ENCODE measurements at places on chromosomes 1 and 21. TPM values are rescaled to one million over a fixed set of nuclear protein-coding genes. Genes with fewer than 3 reads are reported as not detected.

The KIF17 gene
- total RNA-seq = 2.5 TPM

The BCAN gene
- not detected for total RNA-seq

- no peak overlapping the region for H3K4me3 ChIP-seq
- H3K27ac ChIP-seq = no peak overlapping the region
- H3K4me1 ChIP-seq = no peaks in the 10 kb centered on the region
These were observed 8.9 kb upstream of the KCNJ15 start for GRCh38 chr21:38247738-38248510.

- H3K4me1 ChIP-seq = no peaks in the 10 kb centered on the region
- no peak overlapping the region for H3K27ac ChIP-seq
- no peaks in the 10 kb centered on the region for H3K27me3 ChIP-seq
- H3K36me3 ChIP-seq = no peaks in the 10 kb centered on the region
These were observed 9.5 kb downstream of the COL16A1 start for GRCh38 chr1:31694069-31694963.

DNA sequence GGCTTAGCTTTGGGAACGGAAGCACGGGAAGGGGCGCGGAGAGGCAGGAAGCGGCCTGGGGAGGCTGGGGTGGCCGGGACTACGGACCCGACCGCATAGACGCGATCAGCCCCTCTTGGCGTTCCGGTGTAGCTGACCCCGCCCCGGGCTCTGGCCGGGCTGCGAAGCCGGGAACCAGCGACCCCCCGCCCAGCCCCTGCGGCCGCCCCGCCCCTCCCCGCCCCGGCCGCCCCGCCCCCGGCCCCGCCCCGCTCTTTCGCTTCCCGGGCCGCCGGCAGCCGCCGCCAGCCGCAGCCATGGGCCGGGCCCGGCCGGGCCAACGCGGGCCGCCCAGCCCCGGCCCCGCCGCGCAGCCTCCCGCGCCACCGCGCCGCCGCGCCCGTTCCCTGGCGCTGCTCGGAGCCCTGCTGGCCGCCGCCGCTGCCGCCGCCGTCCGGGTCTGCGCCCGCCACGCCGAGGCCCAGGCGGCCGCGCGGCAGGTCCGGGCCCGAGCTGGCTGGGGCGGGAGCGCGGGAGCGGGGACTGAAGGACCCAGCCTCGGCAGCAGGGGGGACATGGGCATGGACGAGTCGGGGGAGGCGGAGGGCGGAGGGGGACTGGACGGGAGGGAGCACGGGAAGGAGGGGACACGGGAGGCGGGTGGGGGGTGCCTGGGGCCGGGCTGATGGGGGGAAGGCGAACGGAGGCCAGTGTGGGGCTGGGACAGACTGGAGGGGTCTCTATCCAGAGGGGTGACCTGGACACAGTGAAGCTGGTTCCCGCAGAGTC is at the start of gene SELENON:
SELENON (plus strand) TSS at position 259 of the 768 bp plus-strand sequence; CDS start at position 297, 38 bp downstream.
- H3K27ac ChIP-seq = peak within 1 kb of the TSS; percentile 29
- DNase-seq = peak; percentile 86
- peak within 1 kb of the TSS; percentile 72 for H3K4me3 ChIP-seq
- H3K27me3 ChIP-seq = no peaks in the 10 kb centered on the region
- no peaks in the 10 kb centered on the region for H3K4me1 ChIP-seq

DNA sequence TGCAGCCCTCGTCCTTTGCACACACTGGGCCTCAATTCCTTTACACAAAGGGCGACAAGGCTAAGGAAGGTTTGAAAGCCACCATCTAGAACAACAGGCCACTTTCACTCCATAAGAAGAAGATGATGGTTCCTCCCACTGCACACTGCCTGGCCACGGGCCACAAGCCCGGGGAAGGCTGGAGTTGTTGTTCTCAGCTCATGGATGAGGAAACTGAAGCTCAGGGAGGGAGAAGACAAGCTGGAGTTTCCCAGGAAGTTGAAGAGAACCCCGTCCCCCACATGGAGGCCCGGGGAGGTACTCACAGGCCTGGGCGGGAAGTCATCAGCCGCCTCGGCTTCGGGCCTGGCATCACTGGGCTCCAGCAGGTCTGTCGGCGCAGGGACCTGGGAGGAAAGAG is 24.6 kb upstream of the DDOST start:
- no peaks in the 10 kb centered on the region for H3K27me3 ChIP-seq
- H3K36me3 ChIP-seq = no peaks in the 10 kb centered on the region
- H3K4me3 ChIP-seq = no peak overlapping the region
- no peaks in the 10 kb centered on the region for H3K4me1 ChIP-seq

The MAP3K21 gene
- 1.8 TPM for total RNA-seq

The KIF26B gene
- total RNA-seq = 0.58 TPM

DNA sequence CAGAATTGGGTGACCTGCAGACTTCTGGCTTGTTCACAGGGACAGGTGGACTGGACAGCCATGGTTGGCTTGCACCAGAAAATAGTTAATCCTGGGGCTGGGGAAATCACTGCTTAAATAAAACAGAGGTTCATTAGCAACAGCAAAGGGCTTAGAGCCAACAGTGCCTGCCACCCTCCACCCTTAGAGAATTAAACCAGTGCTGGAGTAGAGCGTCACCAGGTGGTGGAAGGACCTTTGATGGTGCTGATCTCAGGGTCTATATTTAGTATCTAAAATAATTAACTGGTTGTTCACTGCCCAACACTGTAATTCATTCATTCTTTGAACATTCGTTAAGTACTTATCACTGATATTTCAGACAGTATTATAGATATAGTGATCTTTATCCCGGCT is 34.7 kb upstream of the PDE9A start:
- no peak overlapping the region for H3K4me3 ChIP-seq
- no peak overlapping the region for H3K27ac ChIP-seq
- peak; percentile 9 for DNase-seq
- no peaks in the 10 kb centered on the region for H3K27me3 ChIP-seq

The ESPN gene
- 0.29 TPM for total RNA-seq

- H3K4me3 ChIP-seq = no peak overlapping the region
- DNase-seq = no peak
- no peaks in the 10 kb centered on the region for H3K36me3 ChIP-seq
- H3K27me3 ChIP-seq = no peaks in the 10 kb centered on the region
These were observed 559.0 kb upstream of the DAB1 start for GRCh38 chr1:57982852-57983251.

- H3K36me3 ChIP-seq = no peaks in the 10 kb centered on the region
- no peak overlapping the region for H3K4me3 ChIP-seq
- H3K27ac ChIP-seq = no peak overlapping the region
- H3K4me1 ChIP-seq = peaks cover 3% of the 10 kb centered on the region
These were observed 153.4 kb downstream of the SIPA1L2 start for GRCh38 chr1:232476538-232476950.

The STX12 gene
- 70.0 TPM for total RNA-seq

DNA sequence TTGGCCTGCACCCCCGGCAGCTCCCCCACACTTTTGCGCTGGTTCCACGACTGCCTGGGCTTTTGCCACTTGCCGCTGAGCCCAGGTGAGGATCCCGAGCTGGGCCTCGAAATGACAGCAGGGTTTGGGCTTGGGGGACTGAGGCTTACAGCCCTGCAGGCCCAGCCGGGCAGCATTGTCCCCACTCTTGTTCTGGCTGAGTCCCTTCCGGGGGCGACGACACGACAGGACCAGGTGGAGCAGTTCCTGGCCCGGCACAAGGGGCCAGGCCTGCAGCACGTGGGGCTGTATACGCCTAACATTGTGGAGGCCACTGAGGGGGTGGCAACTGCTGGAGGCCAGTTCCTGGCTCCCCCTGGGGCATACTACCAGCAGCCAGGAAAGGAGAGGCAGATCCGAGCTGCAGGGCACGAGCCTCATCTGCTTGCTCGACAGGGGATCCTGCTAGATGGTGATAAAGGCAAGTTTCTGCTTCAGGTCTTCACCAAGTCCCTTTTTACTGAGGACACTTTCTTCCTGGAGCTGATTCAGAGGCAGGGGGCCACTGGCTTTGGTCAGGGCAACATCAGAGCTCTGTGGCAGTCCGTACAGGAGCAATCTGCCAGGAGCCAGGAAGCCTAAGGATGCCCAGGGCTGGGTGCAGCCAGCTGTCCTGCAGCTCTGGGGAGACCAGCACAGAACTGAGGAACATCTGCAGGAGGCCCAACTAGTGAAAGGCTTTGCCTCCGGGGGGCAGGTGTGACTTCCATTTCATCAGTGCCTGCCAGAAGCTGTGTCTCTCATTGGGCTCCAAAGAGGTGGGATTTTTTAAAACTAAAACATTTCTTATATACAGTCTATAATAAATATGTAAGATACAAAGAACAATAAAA is 1.2 kb downstream of the HPDL start:
- no peaks in the 10 kb centered on the region for H3K27me3 ChIP-seq
- H3K27ac ChIP-seq = no peak overlapping the region
- H3K4me3 ChIP-seq = no peak overlapping the region
- H3K36me3 ChIP-seq = peaks cover 7% of the 10 kb centered on the region
- no peaks in the 10 kb centered on the region for H3K4me1 ChIP-seq

DNA sequence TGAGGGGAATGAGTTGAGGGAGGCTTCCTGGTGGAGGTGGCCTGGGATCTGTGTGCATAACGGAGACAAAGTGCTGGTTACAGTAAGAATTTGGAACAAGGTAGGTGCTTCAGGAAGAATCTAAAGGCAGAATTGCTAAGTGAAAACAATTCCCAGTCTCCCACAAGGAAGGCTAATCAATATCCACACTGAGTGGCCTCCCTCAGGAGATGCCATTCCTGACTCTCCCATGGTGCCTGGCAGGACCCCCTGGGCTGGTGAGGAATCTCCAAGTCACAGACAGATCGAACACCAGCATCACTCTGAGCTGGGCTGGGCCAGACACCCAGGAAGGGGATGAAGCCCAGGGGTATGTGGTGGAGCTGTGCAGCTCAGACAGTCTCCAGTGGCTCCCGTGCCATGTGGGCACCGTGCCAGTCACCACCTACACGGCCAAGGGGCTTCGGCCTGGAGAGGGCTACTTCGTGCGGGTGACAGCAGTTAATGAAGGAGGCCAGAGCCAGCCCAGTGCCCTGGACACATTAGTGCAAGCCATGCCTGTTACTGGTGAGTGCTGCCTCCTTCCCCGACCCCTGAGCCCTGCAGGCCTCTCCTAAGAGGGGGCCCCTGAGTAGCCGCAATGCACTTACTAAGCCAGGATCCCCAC is 30.7 kb downstream of the IGFN1 start:
- no peaks in the 10 kb centered on the region for H3K36me3 ChIP-seq
- H3K27me3 ChIP-seq = no peaks in the 10 kb centered on the region
- H3K4me1 ChIP-seq = no peaks in the 10 kb centered on the region
- no peak overlapping the region for H3K4me3 ChIP-seq
- DNase-seq = no peak

The GNAI3 gene
- total RNA-seq = 7.0 TPM

DNA sequence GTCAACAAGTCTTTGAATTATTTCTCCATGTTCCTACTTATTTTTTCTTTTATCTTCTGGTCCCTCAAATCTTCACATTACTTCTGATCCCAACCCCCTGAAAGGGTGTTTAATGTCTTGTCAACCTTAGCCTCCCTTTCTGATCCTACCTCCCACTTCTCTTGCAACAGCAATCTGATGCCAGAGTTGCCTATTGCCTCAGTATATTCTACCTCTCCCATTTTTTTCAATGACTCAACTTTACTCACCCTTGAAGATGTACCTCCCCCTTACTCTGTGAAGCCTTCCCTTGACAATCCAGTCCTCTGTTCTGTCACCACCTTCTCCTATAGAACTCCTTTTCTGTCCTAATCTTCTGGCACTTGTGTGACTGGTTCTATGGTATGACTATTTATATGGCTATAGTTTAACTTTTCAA is 99.5 kb upstream of the CD55 start:
- no peak for DNase-seq
- no peaks in the 10 kb centered on the region for H3K4me1 ChIP-seq
- H3K36me3 ChIP-seq = no peaks in the 10 kb centered on the region

- no peaks in the 10 kb centered on the region for H3K4me1 ChIP-seq
- no peak for DNase-seq
- no peaks in the 10 kb centered on the region for H3K36me3 ChIP-seq
- no peak overlapping the region for H3K4me3 ChIP-seq
These were observed 10.3 kb downstream of the RNU1-2 start for GRCh38 chr1:16905868-16906702.

The HES3 gene
- not detected for total RNA-seq

DNA sequence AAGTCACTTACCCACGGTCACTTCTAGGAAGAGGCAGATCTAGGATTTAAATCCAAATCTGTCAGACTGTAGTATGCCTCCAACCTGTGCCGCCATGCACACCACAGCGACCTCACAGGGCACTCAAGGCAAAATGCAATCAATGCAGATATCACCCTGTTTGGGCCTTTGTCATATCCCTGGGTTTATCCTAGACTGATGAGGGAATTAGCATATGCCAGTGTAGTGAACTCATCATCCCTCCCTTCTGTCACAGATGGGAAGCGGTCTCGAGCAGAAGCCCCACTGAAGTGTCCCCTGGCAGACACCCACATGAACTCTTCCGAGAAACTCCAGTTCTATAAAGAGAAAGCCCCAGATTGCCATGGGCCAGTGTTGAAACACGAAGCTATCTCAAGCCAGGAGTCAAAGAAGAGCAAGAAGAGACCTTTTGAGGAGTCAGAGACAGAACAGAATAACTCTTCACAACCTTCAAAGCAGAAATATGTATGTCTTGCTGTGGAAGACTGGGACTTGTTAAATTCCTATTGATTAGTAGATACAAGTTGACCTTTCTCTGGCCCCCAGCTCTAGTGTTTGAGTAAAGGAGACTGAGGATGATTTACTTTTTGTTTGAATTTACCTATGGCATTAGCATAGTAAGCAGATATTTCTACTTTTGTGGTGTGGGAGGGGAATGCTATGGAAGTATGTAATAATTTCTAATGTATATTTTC is 21.4 kb downstream of the LRRC42 start:
- no peak for DNase-seq
- H3K4me1 ChIP-seq = no peaks in the 10 kb centered on the region
- H3K4me3 ChIP-seq = no peak overlapping the region
- no peaks in the 10 kb centered on the region for H3K27me3 ChIP-seq

The FCGR3A gene
- total RNA-seq = 116 TPM

GRCh38 chr1:230567221-230567575 is 75.1 kb upstream of the COG2 start:
- DNase-seq = no peak
- H3K36me3 ChIP-seq = no peaks in the 10 kb centered on the region
- no peaks in the 10 kb centered on the region for H3K4me1 ChIP-seq
- no peaks in the 10 kb centered on the region for H3K27me3 ChIP-seq
- H3K27ac ChIP-seq = no peak overlapping the region

DNA sequence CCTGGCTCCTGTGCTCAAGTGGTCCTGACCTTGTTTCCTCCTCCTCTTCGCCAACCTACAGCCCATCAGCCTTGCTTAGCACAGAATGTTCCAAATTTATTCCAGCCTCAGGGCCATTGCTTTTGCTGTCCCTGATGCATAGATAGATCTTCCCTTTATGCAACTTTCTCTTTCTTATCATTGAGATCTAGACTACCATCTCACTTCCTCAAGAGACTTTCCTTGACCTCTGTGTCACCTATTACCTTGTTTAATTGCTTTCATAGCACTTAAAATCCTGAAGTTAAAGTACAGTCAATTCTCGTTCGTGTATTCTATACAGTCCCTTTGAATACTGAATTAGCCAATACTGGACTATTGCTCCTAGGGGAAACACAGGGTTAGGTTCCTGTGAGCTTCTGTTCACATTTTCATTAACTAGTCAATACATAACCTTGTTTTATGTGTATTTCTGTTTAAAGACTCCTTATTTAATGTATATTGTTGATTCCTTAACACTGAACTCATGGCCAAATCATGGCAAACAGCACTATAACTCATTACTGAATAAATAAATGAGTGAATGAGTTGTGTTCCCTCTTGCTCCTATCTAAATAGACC is 26.2 kb upstream of the MCOLN3 start:
- no peak overlapping the region for H3K27ac ChIP-seq
- H3K36me3 ChIP-seq = no peaks in the 10 kb centered on the region

Measured in aorta (tissue), 5 donors.